ENCODE measurements at places on chromosomes 5 and 9.

DNA sequence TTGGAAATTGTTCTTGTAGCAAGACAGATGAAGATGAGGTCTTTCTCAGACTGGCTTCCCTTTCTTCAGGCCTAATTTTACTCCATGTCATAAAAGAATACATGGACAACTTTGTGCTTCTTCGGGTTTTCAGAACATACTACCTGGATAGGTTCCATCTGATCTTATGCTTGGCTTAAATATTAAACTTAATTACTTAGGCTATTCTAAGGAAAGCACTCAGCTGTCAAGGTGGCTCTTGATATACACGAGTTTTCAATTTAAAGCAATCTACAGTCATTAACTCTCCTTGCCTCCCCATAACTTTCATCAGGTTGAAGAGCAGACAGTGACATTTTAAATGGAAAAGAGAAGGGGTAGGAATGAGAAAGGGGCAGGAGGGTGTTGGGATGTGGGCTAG is 9.5 kb upstream of the PPP3R2 start:
- no peak for DNase-seq

GRCh38 chr5:154002093-154002492 is 36.6 kb downstream of the FAM114A2 start:
- DNase-seq, result no peak

GRCh38 chr9:38651400-38652042 is 31.1 kb upstream of the ANKRD18A start:
- DNase-seq, result no peak

GRCh38 chr9:21872696-21873095 is 70.3 kb downstream of the MTAP start:
- DNase-seq, result no peak

DNA sequence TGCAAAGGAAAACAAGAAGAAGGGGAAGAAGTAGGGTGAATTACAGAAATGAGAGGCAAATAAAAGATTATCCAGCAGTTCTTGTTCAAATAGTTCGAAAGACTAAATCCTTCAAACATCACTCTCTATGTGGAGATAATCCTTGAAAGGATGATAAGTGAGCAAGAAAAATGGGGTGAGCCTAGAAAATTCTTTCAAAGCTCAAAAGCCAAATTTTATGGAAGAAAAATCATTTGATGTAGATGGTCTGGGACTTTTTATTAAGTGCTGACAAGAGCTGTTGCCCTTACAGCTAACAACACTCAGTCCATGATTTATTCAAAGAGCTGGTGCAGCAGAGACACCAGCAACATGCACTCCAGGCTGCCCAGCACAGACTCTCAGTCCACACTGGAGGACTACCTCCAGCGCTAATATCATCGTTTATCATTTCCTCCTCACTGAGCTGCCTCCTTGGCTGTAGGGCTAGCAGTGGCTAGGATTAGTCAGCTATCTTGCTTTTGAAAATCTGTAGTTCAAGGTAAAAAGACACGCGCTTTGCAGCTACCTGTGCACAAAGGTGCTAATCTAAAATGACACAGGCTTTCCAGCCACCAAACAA is 264.8 kb upstream of the KIF2A start:
- DNase-seq, result no peak

- DNase-seq, result no peak
Measured at GRCh38 chr5:136043968-136044610, 15.3 kb downstream of the TGFBI start.

- no peak for DNase-seq
Measured at GRCh38 chr9:116308076-116308475, 154.5 kb downstream of the PAPPA start.

Measured in H9 (cell line).